Kasumi-1 (cell line): ENCODE measurements at places on chromosomes 7 and 10.
A peak's percentile ranks its signal among the peaks of the same experiment; 100 is the strongest.

- DNase-seq = no peak
These were observed 69.4 kb upstream of the HECTD2 start for GRCh38 chr10:91340613-91341362.

DNA sequence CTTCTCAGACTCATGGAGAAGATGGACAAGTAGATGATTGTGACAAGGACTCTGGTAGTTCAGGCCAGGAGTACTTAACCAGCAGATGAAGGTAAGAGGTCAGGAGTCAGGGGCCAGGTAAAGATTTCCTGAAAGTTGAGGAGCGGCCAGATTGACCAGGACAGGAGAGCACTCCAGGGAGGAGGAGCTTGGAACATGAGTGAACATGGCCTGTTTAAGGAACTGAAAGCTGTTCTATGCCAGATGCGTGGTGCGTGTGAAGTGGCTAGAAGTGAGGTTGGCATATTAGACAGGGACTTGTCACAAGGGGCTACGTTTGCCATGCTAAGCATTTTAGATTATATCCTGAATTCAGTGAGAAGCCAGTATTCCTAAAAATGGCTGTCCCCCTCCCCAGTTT, 157.2 kb downstream of the WNT2 start:
- no peak for DNase-seq

DNA sequence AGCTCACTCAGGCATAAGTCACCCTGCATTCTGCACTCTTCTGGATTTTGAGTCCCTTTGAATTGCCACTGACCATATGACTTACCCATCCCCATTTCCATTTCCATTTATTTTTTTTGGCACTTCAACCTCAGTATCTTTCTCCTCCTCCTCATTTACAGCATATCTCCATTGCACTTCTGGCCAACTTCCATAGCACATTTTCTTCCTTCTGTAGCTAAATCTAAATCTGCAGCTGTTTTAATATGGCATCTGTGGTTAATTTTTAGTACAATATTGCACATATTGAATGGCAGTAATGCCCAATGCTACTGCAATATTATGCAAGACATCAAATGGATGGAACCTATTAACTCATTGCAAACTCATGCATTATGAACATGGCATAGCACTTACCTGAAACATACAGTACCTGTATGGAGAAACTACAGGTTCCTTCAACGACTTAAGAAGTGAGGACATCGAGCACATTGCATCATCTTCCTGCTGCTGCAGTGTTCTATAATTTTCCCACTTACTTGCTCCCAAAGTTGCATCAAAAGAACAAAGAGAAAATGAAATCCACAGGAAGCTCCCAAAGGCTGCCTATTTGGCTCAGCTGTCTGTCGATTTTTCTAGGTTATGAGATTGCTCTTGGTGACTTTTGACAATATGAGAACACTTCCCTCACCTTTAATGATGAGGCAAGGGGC, 55.7 kb downstream of the LRRTM3 start:
- DNase-seq = no peak

DNA sequence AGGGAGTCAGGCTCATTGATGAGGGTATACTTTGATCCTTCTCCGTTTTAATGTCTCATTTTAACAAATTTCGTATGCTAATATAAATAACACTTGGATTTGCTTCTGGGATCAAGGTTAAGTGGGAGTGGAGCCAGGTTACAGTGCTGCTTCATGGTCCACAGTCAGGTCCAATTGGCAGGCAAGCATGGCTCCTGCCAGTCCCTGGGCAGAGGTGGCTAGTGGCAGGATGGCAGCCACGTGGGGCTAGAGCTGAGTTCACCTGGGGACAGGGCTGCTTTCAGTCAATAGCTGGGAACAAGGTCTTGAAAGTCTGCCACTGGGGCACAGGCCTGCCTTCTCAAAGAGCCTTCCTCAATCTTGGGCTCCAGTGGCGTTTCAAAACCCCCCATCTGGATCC, 16.0 kb upstream of the VWA2 start:
- no peak for DNase-seq

GRCh38 chr10:72248468-72249151, 25.1 kb upstream of the DDIT4 start:
- peak; percentile 96 for DNase-seq

GRCh38 chr7:107207459-107207858, 38.7 kb downstream of the HBP1 start:
- no peak for DNase-seq

GRCh38 chr7:138872576-138872975, 74.6 kb upstream of the ATP6V0A4 start:
- DNase-seq = no peak

GRCh38 chr7:20329389-20330238, 1.1 kb upstream of the ITGB8 start:
- no peak for DNase-seq

- no peak for DNase-seq
These were observed 77.1 kb downstream of the CARD11 start for GRCh38 chr7:2966466-2967078.

DNA sequence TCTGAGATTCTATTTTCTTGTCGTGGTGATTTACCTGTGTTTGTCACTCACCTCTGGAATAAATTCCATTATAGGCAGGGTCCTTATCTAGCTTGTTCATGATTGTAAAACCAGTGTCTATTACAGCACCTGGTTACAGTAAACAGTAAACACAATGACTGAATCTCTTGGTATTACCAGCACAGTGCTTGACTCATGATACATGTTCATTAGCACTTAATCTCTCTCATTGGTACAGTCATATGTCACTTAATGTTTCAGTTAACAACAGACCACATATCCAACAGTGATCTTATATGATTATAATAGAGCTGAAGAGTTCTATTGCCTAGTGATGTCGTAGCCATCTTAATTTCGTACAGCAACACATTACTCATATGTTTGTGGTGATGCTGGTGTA, 1.6 kb upstream of the TASOR2 start:
- no peak for DNase-seq

GRCh38 chr10:103931603-103932002, 13.6 kb upstream of the STN1 start:
- DNase-seq = no peak

- DNase-seq = no peak
These were observed 527.4 kb upstream of the IGFBP3 start for GRCh38 chr7:46448478-46448877.

GRCh38 chr10:43698156-43698555, 49.5 kb upstream of the ZNF32 start:
- peak; percentile 7 for DNase-seq

DNA sequence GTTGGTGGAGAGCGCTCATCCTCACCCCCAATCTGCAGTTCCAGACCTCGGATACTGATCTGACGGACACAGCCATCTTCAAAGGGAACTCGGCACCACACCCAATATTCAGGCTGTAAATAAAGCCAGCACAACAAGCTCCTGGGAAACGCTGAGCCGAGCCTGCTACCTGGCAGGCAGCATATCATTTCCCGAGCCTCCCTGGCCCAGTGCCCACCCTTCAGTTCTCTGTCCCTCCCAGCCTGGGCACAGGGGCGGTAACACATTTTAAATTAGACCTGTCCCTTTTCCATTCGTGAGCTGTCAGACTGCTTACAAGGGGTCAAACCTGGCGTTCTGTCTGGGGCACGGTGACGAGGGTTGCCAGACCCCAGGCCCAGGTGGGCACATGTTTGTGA, 250.5 kb downstream of the ARHGAP12 start:
- DNase-seq = no peak

- DNase-seq = peak; percentile 15
These were observed 18.7 kb downstream of the AKR1C1 start for GRCh38 chr10:4981722-4982471.

DNA sequence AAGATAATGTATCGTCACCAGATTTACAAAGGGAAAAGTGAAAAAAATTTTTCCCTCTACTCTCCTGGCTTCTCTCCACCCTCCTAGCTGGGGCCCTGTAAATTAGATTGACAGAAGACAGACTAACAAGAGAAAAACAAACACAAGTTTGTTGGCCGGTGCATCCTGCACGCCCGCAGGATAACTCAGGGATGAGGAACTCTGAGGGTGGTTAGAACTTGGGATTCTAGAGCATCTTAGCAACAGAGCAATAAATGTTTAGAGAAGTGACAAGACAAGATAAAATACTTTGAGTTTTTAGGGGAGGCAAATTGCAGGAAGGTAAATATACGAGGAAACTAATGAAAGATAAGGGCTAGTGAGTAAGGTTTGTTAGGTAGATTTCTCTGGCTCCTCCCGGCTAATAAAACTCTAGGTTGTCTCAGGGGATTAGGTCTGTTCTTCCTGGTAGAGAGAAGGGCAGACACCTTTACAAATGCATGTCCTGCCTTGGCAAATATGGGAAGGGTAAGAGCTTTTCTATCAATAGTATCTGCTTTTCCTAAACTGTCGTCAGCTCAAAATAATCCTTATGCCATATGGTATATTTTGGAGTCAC, 4.3 kb upstream of the UCN3 start:
- DNase-seq = no peak

DNA sequence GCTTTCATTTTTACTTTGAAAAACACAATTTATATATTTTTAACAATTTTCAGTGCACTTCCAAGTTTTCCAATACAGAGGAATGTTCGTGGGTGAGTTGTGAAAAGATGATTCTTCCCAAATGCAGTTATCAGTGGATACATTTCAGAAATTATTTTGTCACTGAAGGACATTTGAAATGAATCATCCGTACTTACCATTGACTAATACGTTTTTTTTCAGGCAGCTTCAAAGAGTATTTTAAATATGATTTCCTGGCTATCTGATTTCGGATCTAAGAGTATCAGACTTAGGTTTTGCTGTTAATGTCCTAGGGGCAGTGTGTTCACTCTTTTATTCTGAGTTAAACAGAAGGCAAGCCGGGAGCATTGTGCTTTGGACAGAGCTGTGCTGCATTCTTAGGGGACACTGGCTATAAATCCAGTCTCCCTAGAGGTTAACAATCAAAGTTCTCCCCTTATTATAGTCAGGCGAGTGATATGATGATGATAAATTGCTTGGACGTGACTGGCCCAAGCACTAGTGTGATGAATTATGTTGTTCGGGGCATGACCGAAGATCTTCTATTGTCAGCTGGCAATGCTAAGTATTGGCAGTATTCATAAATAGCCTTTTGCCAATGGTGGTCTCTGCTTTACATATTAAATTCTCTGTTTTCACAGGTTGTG, 4.5 kb downstream of the PTER start:
- DNase-seq = no peak

GRCh38 chr10:96740141-96740540, 19.8 kb upstream of the PIK3AP1 start:
- DNase-seq = no peak

GRCh38 chr7:41975849-41976248, 261.2 kb downstream of the GLI3 start:
- no peak for DNase-seq

- DNase-seq = peak; percentile 80
These were observed 448 bp downstream of the SEC24C start for GRCh38 chr10:73744664-73744975.

- DNase-seq = no peak
These were observed 82.1 kb downstream of the ZRANB1 start for GRCh38 chr10:125023862-125024496.

DNA sequence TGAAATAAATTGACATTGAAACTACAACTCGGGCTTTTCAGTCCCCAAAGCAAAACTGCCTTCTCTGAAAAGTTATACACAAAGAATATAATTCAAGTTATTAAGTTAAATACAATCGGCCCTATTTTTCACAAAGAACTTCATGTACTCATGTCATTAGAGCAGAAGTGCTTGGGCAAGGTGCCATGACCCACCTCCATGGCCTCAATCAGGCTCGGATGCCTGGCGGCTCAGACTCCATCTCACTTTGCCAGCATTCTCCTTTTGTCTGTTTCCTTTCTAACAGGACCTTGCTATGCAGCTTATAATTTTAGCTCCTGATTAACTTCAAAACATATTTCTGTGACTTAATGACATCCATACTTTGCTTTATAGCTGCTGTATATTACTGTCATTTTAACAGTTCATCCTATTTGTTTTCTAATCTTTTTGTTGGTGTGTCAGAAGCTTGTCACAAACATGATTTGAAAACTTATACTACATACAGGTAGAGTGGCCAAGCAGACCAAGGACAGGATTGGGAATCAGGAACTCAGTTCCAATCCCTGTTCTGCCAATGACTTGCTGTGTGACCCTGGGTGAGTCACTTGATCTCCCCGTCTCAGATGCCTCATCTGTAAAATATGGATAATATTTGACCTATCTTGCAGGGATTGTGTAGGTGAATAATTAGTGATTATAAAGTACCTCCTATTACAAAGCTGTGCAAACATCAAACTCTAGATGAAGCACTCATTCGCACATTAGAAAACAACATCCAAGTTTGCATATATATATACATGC, 60.8 kb upstream of the ITGA8 start:
- no peak for DNase-seq

DNA sequence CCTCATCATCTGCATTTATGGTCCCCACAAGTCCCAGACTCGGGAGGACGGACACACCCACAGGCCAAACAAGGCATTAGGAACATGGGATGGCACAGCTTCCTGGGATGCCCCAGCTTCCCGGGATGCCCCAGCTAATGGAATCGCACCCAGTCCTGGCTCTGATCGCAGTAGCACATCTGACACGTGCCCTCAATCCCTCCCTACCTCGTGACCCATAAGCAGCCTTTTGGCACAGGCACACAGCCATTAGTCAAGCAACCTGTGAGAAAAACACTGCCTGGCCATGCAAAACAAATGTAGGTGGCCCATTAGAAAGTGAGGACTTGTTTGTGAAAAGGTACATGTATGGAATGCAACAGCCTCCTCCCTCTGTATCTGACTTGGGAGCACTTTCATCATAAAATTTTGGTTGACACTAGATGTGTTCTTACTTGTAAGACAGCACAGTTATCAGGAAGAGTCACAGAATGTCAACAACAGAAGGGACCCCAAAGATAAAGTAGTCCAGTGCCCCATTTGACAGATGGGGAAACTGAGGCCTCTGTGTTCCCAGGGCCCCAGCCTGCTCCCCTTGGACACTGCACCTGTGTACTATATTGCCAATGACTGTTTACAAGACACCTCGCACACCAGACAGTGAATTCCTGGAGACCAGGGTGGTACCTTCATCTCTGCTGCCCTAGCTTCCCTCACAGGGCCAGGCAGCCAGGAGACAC, 34.4 kb downstream of the DLG5 start:
- DNase-seq = no peak

DNA sequence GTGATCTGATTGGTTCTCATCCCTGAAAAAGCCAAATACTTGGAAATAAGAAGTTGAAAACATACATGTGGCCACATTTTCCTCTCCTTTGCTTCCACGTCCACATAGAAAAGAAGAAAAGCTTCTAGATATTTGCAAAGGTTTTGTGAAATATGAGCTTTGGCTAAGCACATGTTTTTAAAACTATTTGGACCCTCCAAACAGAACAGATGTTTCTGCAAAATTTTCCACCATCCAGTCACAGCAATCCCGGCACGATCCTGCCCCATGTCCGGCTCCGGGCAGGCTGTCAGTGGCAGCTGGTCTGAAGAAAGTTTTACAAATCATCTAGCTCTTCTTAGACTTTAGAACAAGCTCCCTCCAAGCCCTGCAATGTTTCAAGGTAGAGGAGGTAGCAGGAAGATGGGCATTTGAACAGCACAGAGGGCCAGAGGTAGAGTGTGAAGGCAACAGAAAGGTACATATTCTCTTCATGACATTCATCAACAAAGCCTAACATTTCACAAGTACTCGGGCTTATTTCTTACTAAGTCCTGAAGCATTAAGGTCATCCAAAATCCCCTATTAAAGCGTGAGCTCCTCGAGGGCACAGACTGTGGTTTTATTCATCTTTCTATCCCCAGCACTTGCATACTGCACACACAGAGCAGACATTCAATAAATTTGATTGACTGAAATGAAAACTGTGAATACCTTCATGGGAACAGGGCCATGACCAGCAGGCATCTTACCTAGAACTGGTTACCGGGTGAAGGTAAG, 110.1 kb downstream of the JAZF1 start:
- no peak for DNase-seq
